ENCODE measurements at places on chromosomes 11 and 22.

GRCh38 chr11:66421492-66422205 is 814 bp downstream of the NPAS4 start:
- DNase-seq, result peak; percentile 80

DNA sequence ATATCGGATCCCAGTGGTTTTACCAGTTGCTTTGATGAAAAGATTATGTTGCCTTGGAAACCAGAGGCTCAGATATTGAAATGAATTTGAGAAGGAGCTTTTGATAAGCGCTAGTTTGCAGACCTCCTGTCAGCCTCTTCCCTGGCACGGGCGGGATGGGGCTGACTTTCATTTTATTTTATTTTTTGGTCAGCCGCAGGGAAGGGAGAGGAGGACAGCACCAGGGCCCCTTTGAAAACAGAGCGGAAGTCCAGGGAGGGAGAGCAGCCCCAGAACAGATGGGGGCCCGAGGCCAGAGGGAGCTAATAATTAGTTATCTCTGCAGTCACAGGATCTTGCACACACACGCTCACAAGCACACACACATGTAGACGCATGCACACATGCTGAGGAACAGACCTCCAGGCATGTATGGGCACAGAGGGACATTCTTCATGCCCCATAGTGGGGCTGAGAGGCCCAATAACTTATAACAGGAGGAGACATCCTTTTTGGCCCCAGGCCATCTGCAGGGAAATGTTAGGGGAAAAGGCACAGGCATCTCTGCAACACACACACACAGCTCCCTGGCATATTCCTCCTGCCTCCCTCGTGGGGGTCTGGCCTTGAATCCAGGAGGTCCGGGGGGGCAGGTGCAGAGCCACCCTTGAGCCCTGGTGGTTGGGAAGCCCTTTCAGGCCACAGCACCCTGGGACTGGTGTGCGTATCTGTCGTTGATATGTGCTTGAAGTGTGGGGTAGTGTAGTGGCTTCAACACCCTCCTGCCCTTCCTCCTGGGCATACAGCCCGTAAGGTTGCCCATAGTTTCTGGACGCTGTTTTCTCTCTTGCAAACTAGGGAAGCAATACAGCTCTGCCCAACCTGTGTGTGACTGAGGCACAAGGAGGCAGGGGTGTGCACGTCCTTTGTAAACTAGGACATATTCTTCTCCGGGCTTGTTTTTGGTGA is 117.3 kb downstream of the CEP164 start:
- DNase-seq, result no peak

DNA sequence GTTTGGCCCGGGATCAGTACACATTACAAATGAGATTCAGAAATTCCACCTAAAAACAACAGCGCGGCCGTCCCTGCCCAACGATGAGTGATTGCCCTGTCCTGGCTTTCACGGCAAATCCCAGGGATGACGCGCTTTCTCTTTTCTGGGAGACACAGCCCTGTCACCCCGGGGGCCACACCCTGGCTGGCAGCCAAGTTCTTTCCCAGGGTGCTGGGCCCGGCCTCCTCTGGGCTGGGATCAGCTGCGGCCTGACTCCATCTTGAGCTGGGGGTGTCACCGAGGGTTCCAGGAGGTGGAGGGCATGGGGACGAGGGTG is 82.7 kb downstream of the FBLN1 start:
- DNase-seq, result no peak

DNA sequence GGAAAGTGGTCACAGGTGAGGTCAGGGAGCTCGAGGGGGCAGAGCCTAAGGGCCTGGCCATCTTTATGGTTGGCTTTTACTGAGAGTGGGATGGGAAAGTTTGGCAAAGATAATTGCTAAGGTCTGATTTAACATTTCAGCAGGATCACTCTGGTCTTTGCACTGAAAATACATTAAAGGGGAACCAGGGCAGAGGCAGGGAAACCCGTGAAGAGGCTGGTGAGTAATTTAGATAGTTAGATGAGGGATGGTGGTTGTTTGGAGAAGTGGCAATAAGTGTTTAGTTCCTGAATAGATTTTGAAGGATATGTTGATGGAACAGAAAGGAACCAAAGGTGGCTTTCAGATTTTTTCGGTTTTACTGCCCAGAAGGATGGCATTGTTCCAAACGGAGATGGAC is 50.8 kb downstream of the SCN3B start:
- no peak for DNase-seq

- peak; percentile 50 for DNase-seq
Measured at GRCh38 chr11:130415731-130416529, 12.5 kb downstream of the ADAMTS8 start.

- DNase-seq, result peak; percentile 62
Measured at GRCh38 chr11:65588199-65589054, 7.2 kb downstream of the KCNK7 start.

- DNase-seq, result no peak
Measured at GRCh38 chr11:76613901-76614300, 56.6 kb downstream of the LRRC32 start.

GRCh38 chr11:116458546-116458945 is 314.2 kb downstream of the BUD13 start:
- DNase-seq, result no peak

DNA sequence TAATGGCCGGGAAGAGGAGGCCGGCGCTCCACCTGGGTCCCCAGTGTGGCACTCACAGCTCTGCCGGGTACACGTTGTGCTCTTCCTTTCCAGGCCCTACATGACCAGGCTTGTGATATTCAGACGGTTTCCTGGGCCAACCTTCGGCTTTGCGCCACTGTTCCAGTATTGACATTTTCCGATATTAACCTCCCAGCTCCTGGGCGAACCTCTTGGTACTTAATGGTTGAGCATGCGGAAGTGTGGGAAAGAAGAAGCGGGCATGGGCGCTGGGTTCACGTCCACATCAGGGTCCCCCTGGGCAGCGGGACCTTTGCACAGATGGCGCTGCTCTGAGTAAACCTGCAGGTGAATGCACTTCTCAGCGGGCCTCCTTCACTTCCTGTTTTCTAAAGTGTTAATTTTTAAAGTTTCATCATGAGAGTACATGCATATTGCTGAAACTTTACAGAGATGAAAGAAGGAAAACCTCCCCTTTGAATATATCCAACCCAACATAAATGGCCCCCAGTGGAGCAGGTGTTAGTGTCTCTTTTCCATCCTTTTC is 286.7 kb downstream of the TBC1D22A start:
- DNase-seq, result no peak

DNA sequence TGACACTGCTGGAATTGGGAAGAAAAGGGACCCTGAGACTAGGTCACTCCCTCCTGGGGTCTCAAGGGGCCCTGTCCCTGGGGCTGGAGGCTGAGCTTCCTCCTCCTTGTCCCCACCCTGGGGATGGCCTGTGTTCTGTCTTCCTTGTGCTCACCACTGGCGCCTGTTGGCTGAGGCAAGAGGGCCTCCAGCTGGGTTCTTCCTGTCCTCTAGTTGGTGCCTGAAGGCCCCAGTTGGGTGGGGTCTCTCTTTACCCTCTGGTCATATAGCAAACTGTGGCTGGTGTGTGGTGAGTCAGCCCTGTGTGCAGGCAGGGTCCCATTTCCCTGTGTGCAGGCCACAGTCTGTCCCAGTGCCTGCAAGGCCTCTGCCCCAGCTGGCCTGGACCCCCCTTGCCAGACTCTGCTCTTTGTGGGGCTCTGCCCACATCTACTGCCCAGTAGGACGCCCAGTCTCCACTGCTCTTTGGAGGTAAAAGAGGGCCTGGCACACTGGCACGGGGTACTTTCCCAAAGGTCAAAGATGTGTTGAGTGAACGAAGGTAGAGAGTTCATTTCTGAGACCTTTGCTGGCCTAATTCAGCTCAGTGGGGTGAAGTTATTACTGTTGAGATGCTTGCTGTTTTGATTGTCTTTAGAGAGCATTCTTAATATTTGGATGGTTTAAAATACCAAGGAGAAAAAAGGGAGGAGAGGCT is 55.1 kb upstream of the CLDN5 start:
- DNase-seq, result no peak

- no peak for DNase-seq
Measured at GRCh38 chr22:37982938-37983859, 1.2 kb downstream of the SOX10 start.

DNA sequence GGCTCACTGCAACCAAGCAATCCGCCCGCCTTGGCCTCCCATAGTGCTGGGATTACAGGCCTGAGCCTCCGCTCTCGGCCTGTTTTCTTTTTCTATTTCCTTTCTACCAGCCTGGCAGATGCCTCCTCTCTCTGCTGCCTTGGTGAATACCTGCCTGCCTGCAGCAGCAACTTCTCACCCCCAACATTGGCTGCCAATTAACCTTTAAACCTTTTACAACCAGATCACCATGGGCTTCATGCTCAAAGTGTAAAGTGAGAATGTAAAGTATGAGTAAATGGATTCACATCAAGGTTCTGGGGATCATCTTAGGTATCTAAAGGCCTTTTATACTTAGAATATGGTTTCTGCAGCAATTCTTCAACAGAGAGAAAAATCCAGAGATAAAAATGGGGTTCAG is 13.0 kb upstream of the FCHSD2 start:
- no peak for DNase-seq

- no peak for DNase-seq
Measured at GRCh38 chr11:45890886-45891550, 5.6 kb downstream of the MAPK8IP1 start.

DNA sequence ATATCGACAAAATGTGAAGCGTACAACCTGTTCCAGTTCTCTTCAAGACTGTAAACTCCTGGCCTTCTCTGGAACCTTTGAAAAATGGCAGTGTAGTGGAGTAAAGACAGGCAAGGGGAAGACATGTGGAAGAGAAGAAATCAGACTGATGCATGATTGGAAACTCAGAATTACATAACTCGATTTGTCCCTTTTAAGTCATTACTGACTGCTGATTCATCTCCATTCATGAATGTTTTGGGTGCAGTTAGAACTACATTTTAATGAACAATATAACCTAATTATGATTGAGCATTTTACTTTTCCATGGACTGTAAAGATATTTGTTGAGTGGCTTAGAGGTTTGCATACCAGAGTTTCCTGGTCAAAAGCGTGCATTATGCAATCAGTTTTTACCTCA is 32.9 kb downstream of the FAT3 start:
- no peak for DNase-seq

DNA sequence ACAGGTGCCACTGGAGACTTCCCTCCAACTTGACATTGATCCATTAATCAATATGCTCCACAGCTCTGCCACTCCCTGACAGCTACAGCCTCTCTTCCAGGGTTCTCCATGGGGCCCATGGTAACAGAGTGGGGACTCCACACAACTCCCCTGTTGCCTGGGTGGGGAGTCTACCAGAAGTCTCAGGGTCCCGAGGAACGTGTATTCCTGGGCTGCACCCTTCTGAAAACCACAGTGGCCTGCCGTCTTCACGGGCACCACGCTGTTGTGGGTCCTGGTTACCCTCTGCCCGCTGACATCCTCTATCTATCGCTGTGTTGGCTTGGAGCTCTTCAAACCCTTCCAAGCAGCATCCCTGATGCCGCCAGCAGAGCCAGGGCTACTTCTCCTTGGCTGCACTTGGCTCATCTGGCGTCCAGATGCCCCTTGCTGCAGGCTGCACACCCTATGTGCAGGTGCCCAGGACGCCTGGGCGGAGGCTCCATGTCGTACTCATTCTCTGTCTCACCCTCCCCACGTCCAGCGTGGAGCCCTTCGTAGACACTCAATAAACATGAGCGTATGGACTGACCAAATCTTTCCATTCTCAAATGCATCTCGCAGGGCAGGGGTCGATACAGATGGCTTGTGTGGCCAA is 1341.8 kb downstream of the TBC1D22A start:
- DNase-seq, result no peak

- DNase-seq, result peak; percentile 39
Measured at GRCh38 chr11:74388678-74389327, 9.4 kb downstream of the PGM2L1 start.

- DNase-seq, result no peak
Measured at GRCh38 chr22:38524429-38524828, 18.3 kb upstream of the DDX17 start.

DNA sequence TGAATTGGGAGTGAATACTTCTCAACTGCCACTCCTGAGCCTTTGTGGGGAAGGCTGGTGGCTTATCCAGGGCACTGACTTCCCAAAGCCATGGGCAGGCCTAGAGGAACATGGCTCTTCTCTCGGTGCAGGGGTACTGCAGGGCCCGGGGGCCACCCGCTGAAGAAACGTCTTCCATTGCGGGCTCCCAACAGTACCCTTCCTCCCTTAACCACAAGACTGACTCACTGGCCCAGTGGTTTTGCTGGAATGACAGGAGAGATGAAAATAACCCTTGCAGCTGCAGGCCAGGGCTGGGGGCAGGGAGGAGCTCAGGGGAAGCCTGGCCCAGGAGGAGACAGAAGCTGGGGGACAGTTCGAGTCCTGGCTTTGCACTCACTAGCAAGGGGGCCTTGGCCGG is 13.5 kb downstream of the TXN2 start:
- DNase-seq, result peak; percentile 94

GRCh38 chr11:118916842-118917388 is 8.8 kb downstream of the BCL9L start:
- DNase-seq, result no peak

- no peak for DNase-seq
Measured at GRCh38 chr11:63558459-63559157, 4.6 kb downstream of the PLAAT2 start.

DNA sequence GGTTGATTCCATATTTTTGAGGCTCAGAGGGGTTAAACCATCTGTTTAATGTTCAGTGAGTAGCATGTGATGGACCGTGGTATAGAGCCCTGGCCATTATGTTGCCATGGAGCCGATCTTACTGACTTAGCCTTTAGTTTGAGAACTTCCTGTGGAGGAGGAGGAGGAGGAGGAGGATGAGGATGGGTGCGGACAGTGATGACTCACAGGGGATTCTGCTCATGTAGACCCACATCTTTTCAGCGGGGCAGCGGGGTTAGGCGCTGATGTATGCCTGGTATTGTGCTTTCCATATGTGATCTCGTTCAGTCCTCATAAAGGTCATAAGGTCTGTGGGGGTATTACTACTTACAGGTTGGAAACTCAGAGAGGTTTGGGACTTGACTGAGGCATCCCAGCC is 13.9 kb downstream of the STX3 start:
- no peak for DNase-seq

DNA sequence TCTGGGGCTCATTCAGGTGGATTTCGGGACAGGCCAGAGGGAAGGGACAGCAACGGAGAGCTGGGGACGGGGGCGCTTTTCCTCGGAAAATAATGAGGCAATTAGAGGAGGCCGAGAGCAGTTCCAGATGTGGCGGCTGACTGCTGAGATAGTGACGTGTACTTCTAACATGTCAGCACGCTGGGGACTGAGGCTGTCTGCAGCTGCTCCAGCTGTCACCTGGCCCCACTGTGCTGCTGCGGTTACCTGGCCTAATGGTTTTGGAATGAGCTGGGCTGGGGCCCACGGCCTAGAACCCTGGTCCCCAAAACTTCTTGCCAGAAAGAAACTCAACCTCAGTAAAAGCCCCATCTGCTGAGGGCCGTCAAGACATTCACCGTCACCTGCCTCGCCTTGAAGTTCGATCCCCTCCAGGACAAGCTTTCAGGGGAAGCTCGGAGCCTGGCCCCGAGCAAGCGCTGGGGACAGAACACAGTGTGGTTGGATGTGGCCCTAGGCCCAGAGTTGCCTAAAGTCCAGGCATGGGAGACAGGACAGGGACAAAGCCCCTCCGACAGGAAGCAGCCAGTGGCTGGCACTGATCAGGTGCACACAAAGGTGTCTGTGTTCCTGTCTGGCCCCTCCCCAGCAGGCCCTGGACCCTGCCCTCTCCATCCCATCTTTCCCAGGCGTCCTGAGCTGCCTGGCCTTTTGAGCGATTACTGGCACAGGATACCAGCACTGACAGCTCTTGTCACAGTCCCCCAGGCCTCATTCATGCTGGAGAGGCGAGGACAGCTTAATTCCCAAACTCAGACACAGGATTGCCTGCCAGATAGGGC is 22.1 kb downstream of the RPUSD4 start:
- DNase-seq, result no peak

Data from ACHN (cell line).